ENCODE measurements at places on chromosomes 3 and 15. TPM values are rescaled to one million over a fixed set of nuclear protein-coding genes. Genes with fewer than 3 reads are reported as not detected.

- peak; percentile 85 for DNase-seq
Measured at GRCh38 chr3:31377045-31377642, 155.6 kb upstream of the STT3B start.

DNA sequence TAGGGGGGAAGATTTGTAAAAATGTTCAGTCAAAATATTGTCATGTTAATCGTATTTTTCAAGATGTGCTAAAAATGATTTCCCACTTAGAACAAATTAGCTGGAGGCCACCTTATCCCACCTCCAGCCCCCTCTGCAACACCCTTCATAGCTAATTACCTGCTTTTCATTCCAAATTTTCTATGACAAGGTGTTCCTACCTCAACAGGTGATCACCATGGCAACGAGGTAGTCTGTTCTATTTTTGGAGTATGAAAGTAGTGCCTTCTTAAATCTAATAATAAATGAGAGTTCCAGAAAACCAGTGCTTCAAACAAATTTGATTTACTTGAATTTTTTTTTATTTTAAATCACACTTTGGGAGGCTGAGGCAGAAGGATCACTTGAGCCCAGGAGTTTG is 149.8 kb downstream of the FNDC3B start:
- no peak for DNase-seq

- DNase-seq: no peak
Measured at GRCh38 chr15:37045859-37046740, 54.2 kb downstream of the MEIS2 start.

DNA sequence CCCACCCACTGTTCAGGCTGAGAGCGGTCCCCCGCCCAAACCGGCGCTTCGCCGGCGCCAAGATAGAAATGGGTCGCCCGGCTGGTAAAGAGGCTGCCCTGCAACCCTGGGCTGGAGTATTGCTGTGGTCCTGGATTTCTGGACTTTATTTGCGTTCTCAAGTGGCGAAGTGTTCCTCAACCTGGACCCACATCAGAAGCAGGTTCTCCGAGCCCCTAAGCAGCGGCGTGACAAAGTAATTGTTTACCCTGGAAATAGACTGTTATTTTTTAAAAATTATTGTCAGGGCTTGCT is 481 bp upstream of the DYNC1LI1 start:
- no peak for DNase-seq

- no peak for DNase-seq
Measured at GRCh38 chr15:90957791-90958190, 3.1 kb downstream of the RCCD1 start.

DNA sequence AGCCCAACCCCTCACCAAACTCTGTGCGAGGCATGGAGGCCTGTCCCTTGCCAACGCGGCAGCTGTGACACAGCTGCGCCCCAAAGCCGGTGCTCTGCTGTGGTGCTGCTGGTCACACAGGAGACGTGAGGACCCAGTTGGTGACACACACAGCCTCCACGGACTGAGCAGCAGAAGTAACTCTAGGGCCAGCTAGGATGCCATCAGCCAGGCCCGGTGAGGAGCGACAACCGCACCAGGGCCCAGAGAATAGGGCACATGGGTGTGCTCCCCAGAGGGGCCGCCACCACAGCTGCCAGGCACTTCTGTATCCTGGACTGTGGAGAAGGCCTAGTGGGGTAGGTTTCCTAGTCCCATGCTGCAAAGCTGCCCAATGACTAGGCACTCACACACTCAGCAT is 10.7 kb downstream of the ZXDC start:
- DNase-seq: no peak

DNA sequence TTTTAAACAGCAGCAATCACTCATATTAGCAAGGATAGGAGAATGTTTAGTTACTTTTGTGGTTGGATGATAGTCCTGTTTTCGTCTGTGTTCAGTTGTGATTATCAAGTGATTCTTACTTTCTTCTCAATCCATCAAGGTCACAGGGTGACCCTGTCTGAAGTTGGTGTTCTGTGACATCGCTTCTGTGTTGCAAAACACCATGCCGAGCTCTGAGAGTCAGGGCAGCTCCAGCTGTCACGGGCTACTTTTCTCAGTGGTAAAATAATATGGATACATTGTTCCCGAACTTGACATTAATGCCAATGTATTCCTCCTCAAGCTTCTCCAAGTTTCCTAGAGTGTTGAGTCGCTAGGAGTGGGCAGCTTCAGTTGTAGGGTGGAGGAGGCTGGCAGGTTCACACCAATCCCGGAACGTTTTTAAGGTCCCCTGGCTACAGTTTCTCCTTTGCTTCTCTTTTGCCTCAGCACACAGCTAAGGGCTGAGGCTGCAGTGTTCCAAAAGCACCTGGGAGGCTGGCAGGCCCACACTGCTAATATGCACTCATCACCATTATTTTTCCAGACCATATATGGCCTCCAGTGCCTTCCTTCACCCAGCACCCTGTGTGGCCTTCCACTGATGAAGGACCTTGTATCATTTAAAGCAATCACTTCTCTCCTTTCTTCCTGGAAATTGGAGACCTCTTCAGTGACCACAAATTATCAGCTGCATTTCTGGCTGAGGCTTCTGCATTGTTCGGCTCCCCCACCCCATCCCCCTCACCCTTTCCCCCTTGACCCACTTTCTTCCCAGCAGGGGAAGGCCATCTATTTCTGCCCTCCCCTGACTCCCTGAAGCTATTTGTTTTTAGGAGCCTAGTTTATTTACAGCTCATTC is 25.8 kb downstream of the COLQ start:
- DNase-seq: no peak

GRCh38 chr3:125317761-125318160 is 57.4 kb downstream of the ZNF148 start:
- DNase-seq: peak; percentile 25

DNA sequence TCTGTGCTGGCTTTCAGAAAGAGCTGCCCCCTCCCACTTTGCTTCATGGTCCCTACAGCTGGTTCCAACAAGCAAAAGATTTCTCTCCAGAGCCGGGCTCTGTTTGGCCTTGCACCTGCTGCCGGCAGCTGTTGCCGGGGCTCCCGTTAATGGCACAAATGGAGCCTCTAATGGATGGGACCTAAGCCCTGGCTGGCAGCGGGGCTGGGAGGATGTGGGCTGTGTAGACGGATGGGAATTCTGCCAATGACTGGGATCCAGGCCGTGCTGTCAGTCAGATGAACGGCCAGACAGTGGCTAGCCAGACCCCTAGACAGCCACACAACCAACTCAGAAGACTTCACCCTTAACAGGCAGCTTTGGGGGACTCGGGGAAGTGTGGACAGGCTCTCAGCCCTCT is 88.0 kb downstream of the RPLP1 start:
- DNase-seq: no peak

DNA sequence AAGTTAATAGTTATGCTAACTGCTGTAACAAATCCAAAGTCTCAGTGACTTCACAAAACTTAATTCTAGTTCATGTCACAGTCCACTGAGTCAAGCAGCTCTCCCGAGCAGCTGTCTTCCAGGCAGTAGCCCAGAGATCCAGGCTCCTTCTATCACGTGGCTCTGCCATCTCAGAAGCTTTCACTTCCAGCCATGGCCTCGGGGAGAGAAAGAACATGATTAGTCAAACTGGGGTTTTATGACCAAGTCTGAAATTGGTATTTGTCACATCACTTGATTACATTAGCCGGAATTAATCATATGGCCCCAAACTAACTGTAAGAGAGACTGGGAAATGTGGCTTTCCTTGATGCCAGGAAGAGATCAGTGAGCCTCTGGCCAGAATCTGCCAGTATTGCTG is 70.2 kb upstream of the DGKG start:
- no peak for DNase-seq

GRCh38 chr3:40780291-40780924 is 255.6 kb downstream of the ZNF621 start:
- DNase-seq: no peak

- no peak for DNase-seq
Measured at GRCh38 chr3:25493786-25494185, 65.7 kb downstream of the RARB start.

DNA sequence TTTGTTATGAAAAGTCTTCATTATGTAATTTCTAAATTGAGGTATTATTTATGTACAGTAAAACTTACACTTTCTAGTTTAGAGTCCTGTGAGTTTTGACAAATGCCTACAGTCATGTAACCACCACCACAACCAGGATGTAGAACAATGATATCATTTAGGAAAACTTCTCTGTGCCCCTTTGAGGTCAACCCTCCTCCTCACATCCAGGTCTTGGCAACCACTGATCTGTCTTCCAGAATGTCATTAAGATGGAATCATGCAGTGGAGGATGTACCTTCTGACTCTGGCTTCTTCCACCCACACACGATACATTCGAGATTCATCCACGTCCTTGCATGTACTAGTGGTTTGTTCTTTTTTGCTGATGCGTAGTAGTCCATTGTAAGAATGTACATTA is 23.2 kb downstream of the MINAR1 start:
- DNase-seq: no peak

DNA sequence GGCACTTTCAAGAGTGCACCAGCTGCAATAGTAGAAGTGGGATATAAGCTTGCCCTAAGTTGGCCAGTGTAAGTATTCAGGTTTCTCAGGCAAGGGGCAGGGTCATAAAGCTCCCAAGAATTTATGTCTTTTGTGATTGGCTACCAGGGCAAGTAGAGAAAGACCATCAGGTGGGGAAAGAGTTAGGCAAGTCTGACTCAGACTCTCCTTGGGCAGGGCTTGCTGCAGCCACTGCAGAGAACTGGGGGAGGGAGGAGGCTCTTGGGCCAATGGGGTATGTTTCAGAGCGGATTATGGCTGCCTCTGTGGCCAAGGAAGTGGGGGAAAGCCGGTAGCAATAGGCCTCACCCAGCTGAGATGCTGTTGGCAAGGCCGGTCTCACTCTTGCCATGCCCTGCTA is 44.6 kb upstream of the SLC25A36 start:
- DNase-seq: no peak

DNA sequence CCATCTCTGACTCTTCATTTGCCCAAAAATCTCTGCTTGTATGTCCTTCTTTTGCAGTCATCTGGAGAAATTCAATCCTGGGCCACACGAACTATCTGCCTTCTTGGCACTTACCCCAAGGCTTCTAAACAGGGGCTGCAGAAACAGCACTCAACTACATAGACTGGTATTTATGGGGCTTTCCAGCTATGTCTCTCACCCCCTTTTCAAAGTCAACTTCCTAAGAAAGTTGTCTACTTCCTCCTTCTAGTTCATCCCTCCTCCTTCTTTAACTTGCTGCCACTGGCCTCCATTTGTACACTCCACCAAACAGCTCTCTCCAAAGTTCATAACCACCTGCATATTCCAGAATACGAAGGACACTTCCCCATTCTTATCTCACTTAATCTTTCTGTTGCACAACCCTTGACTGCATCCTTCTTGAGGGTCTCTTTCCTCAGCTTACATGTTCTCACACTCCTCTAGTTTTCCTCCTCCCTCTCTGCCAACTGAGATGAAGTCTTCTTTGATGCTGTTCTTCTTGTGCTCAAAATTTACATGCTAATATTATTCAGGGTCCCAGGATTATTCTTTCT is 55.2 kb downstream of the PLD1 start:
- no peak for DNase-seq

- no peak for DNase-seq
Measured at GRCh38 chr3:45454466-45454865, 66.1 kb downstream of the LARS2 start.

DNA sequence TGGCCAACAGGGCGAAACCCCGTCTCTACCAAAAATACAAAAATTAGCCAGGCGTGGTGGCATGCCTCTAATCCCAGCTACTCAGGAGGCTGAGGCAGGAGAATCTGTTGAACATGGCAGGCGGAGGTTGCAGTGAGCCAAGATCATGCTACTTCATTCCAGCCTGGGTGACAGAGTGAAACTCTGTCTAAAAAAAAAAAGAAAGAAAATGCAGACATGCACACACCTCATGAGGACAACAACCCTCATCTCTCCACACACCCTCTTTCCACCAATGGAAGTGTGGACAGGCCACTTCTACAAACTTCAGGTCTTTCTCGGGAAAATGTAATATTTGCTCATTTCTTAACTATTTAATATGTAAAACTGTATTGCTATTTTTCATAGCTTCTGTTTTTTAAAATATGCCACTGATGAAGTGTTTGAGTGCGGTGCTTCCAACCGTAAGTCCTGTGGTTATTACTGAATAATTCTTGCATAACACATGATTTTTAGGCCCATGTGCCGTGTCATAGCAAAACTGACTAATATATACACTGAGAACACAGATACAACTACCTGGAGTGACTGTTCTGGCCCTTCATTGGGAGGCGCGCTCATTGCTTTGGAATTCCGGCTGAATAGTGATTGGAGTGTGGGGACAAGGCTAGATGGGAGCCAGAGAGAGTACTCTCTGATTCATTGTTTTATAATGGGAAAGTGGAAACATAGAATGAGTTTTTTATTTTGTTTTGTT is 23.1 kb downstream of the LRRC31 start:
- no peak for DNase-seq

- DNase-seq: no peak
Measured at GRCh38 chr15:95604634-95605036, 725.9 kb upstream of the NR2F2 start.

- peak; percentile 66 for DNase-seq
Measured at GRCh38 chr3:169133178-169134161, 530.0 kb downstream of the MECOM start.

- DNase-seq: no peak
Measured at GRCh38 chr3:160771811-160772459, 15.9 kb downstream of the PPM1L start.

- no peak for DNase-seq
Measured at GRCh38 chr3:5009506-5010109, 30.4 kb downstream of the BHLHE40 start.

DNA sequence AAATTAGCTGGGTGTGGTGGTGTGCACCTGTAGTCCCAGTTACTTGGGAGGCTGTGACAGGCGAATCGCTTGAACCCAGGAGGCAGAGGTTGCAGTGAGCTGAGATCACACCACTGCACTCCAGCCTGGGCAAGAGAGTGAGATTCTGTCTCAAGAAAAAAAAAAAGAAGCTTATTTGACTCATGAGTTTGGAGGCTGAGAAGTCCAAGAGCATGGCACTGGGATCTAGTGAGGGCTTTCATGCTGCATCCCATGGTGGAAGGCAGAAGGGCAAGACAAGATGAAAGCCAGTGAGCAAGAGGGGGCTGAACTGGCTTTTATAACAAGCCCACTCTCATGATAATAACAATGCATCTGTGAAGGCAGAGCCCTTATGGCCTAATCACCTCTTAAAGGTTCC is 33.4 kb downstream of the SEC62 start:
- no peak for DNase-seq

The STARD5 gene
- total RNA-seq: 0.31 TPM

The SERPINI2 gene
- not detected for total RNA-seq

The PCOLCE2 gene
- total RNA-seq: 6.2 TPM

The POU1F1 gene
- total RNA-seq: not detected

The LYZL4 gene
- total RNA-seq: not detected

The CLRN1 gene
- total RNA-seq: not detected

The THSD4 gene
- 19.5 TPM for total RNA-seq

The COX5A gene
- 122 TPM for total RNA-seq

The SLC9C1 gene
- total RNA-seq: not detected

The INKA1 gene
- not detected for total RNA-seq

The SLC25A20 gene
- total RNA-seq: 11.3 TPM

The VWA5B2 gene
- total RNA-seq: 0.63 TPM

The SCN11A gene
- not detected for total RNA-seq

The PRR20G gene
- not detected for total RNA-seq

The PSTPIP1 gene
- 0.76 TPM for total RNA-seq

The NANOGP8 gene
- not detected for total RNA-seq

The ST8SIA2 gene
- total RNA-seq: not detected

The PLOD2 gene
- total RNA-seq: 9.9 TPM

The CCDC39 gene
- not detected for total RNA-seq
